ENCODE measurements at places on chromosomes 3 and 15.

- no peak for DNase-seq
Measured at GRCh38 chr3:45572755-45573154, 21.8 kb upstream of the LIMD1 start.

DNA sequence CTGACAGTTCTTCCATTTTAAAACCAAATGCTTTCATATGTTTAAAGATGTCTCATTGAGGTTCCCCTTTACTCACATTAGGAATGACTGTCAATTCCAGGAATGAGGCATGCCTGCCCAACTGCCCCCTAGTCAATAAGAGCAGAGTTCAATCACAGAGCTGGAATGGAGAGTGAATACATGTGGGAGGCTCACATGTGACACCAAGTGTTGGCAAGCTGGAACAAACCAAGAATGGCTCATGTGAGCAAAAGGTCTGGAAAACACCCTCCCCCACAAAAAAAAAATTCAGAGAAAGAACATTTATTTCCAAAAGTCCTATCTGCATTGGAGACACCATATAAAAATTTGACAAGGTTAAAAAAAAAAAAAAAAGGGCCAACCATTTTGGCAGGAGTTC lies 3.7 kb downstream of the PBRM1 start:
- peak; percentile 44 for DNase-seq

DNA sequence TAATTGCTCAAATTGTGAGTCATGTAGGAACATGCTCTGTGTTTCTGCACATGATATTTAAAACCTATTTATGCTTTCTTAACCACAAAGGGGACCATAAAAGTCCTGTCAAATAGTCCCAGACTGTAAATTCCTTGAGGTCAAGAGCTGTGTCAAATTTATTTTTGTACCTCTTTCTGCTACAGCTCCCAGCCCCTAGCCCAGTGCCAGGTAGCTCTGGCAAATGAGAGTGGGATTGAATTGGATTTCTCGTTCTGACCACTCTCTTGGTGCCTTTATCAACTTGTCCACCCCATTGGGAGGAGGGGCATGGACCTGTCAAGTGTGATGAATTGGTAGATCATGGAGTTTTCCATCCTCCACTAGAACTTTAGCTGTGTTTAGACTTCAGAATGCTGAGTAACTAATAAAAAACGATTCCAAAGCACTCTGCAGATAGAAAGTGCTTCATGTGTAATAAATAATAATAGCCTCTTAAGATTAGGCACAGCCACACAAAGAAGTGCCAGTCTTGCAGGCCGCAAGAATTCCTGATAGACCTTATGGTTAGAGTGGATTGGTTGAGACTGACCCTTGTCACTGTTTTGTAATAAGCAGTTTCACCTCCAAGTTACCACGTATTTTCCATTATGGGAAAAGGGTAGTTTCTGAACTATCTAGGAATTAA lies 120.4 kb downstream of the LPP start:
- no peak for DNase-seq

DNA sequence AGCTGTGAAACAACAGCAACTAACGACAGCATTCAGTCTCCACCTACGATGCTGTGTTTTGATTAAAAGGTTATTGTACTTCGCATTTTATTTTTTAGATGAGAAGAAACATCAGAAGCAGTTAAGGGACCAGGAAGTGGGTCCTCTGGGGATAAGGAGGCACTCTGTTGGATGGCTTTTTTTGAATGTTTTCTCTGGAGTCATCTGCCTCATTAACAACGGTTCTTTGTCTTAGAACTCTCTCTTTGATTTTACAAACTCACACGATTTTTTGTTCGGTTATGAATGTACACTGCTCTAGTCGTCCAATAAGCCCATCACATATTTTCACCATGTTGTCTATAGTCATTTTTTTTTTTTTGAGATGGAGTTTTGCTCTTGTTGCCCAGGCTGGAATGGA lies 36.0 kb upstream of the ARPIN start:
- DNase-seq = no peak

GRCh38 chr3:31934018-31934417 lies 47.0 kb downstream of the OSBPL10 start:
- DNase-seq = no peak

DNA sequence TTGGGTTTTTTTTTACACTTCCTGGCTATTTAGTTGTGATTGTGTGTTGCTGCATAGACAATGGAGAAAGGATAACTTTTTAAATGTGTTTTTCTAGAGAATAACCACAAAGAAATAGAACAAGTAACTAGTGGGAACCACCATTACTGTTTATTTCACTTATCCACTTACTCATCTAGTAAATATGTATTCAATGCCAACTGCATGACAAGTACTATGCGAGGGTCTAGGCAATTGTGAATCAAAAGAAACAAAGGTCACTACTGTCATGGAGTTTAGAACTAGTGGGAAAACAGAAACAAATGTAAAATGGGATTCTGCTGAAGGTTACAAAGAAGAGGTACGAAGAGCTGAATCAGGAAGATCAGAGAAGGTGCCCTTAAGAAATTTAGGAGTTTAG lies 600.9 kb upstream of the ROBO2 start:
- no peak for DNase-seq

DNA sequence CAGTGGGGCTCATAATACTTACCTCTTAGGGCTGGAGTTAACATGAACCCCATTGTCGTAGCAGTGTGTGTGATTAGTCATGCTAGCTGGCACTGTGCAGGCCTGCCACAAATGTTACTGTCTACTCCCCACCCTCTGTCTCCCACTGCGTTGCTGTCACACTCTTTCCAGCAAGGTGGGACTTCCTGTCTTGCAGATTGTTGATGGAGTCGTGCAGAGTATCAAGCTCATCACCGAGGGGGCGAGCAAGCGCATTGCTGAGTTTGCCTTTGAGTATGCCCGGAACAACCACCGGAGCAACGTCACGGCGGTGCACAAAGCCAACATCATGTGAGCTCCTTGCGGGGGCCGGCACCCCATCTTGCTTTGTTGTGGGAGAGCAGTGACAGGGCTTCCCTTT lies 12.9 kb downstream of the IDH3A start:
- no peak for DNase-seq

- DNase-seq = no peak
Measured at GRCh38 chr3:173096140-173096539, 44.9 kb downstream of the SPATA16 start.

- no peak for DNase-seq
Measured at GRCh38 chr3:182902236-182902635, 78.1 kb downstream of the DCUN1D1 start.

DNA sequence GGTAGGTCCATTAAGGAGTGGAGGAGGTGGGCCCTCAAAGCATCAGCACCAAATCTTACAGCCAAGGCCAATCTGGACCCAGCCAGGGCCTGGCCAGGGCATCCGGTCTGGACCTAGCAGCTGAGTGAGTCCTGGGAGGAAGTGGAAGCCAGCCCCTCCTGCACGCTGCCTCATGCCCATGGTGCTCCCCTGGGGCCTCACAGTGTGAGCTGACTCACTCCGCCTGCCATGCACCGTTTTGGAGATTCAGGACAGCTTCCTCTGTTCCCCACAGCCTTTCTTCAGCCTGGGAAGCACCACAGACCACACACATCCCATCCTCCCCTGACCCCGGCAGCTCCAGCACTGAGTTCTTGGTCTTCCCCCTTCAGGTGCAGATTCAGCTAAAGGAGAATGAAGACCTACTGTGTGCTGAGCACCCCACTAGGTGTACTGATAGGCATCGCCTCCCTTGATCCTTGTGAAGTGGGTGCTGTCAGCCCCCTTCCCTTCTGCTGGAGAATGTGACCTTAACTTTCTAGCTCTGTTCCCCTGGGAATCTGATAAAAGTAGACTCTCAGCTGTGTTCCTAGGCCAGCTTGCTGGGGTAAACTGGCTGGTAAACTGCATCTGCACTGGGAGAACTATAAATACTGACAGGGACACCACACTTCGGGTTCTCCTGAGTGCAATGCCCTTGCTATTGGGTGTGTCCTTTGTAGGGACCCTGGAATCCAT lies 36.8 kb upstream of the SEC13 start:
- DNase-seq = no peak

- DNase-seq = no peak
Measured at GRCh38 chr3:40745381-40746106, 220.8 kb downstream of the ZNF621 start.

- DNase-seq = no peak
Measured at GRCh38 chr3:59654480-59655417, 604.9 kb upstream of the CFAP20DC start.

- DNase-seq = no peak
Measured at GRCh38 chr15:89967881-89968280, 33.2 kb upstream of the ZNF710 start.

GRCh38 chr3:147574621-147575020 lies 165.5 kb downstream of the ZIC1 start:
- DNase-seq = no peak

DNA sequence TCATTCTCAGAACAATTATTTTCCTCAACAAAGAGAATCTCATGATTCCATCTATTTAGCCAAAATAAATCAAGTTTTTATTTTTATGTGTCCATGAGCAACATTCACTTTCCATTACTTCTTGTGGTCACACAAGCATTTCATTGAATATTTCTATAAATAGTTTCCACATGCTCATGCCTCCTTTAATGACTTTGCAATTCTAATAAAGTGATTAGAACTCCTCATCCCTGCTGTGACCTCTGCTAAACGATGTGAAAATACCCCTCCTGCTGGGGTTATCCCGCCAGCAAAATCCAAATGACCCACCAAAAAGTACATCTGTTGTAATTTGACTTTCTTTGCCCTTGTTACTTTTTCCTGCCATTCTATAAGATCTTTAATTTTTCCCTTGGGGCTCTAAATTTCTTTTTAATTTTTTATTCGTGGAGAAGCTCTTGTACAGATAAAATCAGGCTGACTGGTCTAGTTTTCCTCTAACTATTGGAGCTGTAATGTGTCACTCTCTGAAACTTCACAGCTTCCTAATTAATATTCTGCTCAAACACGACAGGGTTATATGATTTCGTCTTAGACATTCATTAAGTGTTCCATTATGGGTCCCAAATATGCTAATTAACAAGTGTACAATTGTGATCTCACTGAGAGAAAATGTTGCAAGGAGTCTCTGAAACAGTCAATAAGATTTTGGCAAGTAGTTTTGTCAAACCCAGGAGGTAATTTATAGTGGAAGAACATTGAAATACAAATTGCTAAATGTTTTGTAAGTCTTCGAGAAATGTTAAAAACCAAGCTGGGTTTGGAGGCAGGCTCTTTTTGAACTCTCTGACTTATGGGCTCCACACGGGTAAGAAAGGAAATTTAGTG lies 533.1 kb upstream of the NAALADL2 start:
- no peak for DNase-seq

- no peak for DNase-seq
Measured at GRCh38 chr15:92817339-92817886, 82.7 kb upstream of the CHD2 start.

DNA sequence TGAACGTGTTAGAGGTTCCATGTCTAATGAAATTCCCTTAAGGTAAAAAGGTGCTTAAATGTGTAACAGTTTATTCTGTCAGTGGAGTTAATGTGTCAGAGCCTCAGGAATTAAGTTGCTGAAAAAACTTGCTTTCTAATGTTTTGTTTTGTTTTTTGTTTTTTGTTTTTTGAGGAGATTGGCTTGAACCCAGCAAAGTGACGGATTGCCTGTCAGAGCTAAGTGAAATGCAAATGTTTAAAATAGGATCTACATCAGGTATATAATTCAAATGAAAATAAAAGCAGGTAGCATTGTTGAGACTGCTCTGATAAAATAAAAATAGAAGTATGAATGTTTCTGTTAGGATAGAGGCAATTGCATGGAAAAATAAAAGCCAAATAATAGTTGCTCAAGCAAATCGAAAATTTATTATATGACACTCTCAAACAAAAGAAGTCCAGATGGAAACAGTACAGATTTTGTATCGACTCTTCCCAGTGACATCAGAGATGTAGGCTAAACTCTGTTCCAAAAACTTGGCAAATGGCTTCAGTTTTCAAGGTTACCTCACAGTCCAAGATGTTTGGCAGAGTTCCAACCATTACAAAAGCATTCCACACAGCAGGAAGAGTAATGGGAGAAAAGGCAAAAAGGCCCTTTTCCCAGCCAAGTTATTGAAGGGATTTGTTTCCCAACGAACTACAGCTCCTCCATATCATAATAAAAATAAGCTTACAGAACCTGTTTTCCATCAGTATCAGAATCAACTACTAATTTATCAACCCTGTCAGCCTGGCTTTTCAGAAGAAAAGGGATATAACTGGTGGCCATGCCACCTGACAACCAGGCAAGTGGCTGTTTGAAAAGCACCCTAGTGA lies 291.0 kb downstream of the TBL1XR1 start:
- DNase-seq = peak; percentile 8

All from hematopoietic multipotent progenitor cell treated with erythropoietin and hydrocortisone succinate and interleukin-3 and kit ligand, for 17 days (in vitro differentiated cells).